ENCODE measurements at places on chromosomes 1 and 21.

- no peak for DNase-seq
Observed at GRCh38 chr1:172269644-172270043, 150.8 kb upstream of the C1orf105 start.

- DNase-seq = no peak
Observed at GRCh38 chr1:28173980-28174297, 2.6 kb downstream of the PTAFR start.

DNA sequence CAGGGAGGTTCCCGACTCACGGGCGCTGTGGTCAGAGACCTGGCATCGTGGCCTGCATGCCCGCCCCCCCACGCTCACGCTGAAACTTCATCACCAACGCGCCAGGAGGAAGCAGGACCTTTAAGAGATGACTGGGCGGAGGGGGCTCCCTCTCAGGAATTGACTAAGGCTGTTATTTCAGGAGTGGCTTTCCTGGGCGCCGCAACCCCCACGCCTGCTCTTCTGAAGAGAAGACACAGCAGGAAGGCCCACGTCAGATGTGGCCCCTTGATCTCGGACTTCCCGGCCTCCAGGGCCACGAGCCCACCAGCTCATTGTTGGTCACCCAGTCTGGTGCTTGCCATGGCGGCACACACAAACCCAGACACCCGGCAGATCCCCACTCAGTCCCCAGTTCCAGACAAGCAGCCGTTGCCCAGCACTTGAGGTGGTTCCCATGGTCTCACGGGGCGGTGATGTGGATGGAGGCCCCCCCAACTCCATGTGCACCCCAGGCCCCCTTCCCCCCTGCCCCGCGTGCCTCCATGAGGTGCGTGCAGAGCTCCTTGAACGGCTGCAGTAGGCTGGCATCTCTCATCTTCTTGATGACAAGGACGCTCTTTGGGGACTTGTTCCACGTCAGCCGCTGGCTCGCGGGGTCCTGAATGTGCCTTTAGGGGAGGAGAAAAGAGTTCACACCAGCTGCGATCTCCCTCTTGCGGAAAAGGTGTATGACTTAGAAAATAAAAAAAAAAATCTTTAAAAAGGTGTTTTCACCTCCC is 21.4 kb downstream of the NADK start:
- no peak for DNase-seq

- no peak for DNase-seq
Observed at GRCh38 chr1:17462669-17463068, 23.2 kb upstream of the RCC2 start.

- no peak for DNase-seq
Observed at GRCh38 chr1:208565756-208566440, 321.7 kb upstream of the PLXNA2 start.

GRCh38 chr1:88998716-88999115 is 6.3 kb upstream of the KYAT3 start:
- peak; percentile 77 for DNase-seq

GRCh38 chr21:45085700-45086099 is 11.3 kb downstream of the ADARB1 start:
- DNase-seq = no peak

GRCh38 chr1:227753999-227754711 is 18.9 kb downstream of the SNAP47 start:
- DNase-seq = no peak

DNA sequence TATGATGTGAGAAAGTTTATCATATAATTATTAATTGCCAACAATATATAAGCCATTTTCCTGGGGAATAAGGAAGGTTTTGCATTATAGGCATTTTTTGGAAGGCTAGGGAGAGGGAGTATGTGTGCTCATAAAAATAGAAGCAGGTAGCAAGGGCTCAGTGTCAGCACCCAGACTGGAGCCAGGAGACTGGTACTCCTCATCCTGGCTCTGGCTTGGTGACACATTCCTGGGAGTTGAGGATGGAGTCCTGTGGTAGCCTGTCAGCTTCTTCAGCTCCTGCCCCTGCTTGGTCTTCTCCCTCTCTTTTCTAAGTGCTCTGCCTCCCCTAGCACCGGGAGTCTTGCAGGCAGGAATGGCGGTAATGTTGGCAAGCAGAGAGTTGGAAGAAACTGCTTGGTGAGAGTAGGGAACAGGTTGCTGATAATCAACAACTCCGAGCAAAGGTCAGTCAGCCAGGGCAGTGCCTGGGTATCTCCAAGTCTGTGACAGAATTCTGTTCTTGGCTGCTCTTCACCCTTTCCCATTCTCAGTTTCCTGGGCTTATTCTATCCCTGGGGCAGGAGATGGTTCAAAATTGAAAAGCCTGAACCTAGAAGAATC is 23.0 kb downstream of the GIPC2 start:
- no peak for DNase-seq

All from T-helper 2 cell (primary cell).